ENCODE measurements at places on chromosomes 11 and 22.

DNA sequence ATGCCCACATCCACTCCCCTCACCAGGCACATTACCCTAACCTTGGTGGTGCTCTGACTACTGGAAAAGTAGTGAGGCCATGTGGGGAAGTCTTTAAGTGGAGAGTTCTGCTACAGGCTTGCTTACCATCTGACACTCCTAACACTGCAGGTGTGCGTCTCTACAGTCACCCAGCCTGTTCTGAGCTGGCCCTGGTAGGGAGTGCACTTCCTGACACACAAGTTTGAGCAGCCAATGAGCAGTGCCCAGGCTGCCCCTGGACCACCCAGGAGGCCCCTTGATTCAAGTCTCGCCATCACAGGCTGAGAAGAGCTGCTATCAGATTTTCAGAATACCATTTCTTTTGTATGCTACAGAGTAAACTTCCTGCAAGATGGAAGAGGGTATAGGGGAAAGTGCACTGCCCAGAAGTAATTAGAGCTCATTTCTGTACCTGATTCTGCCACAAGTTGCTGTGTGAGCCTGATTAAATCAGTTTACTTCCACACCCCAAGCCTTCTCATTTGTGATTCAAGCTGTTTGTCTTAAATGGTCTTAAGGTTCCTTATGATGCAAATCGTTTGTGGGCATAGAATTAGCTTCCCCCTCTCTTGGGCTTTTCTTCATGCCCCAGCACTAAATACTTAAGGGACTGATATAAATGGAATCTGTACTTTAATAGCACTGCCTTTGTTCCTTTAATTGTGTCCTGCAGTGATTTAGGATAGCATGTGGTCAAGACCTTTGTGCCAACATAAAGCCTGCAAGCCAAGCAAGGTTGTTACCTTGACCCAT is 22.2 kb downstream of the OPCML start:
- no peak for DNase-seq

GRCh38 chr22:33114565-33114964 is 56.4 kb upstream of the SYN3 start:
- DNase-seq, result no peak

- DNase-seq, result no peak
These were observed 133.9 kb upstream of the UBASH3B start for GRCh38 chr11:122521626-122522025.

- DNase-seq, result no peak
These were observed 79.3 kb upstream of the SORL1 start for GRCh38 chr11:121372671-121373429.
